CD14-positive monocyte (primary cell): ENCODE measurements at places on chromosomes 11 and 22.

- peak; percentile 98 for DNase-seq
Observed at GRCh38 chr11:35030716-35031213, 108.2 kb upstream of the CD44 start.

- no peak for DNase-seq
Observed at GRCh38 chr11:115390441-115390840, 113.8 kb downstream of the CADM1 start.

- DNase-seq, result no peak
Observed at GRCh38 chr11:69411257-69411924, 70.1 kb upstream of the LINC01488 start.

GRCh38 chr22:40273319-40273718 is 73.0 kb upstream of the ADSL start:
- no peak for DNase-seq

- DNase-seq, result no peak
Observed at GRCh38 chr22:21568347-21569075, 997 bp downstream of the UBE2L3 start.

DNA sequence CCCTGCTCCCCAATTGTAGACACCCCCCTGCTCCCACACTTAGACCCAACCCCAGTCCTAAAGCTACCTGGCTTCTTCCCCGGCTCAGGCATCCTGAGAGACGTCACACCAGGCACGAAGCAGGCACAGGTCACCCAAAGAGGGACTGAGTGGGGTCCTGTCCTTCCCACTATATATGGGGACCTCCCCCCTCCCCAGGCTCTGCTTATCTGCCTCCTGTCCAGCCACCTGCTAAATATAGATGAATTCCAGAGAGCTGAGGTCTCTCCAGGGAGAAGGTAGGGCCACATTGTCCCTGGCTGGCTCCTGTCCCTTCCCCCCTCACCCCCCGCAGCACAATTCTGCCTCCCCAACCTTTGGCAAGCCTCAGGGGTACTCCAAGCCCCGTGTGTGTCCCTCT is at the start of gene MYBPC3:
MYBPC3 (minus strand) TSS at position 147 of the 400 bp plus-strand sequence; CDS start at position 92, 55 bp downstream.
- no peak for DNase-seq

GRCh38 chr11:115627666-115628460 is 123.6 kb upstream of the CADM1 start:
- DNase-seq, result no peak

GRCh38 chr11:67030976-67031375 is 8.0 kb downstream of the SYT12 start:
- DNase-seq, result no peak

GRCh38 chr11:16280256-16280682 is 76.1 kb downstream of the SOX6 start:
- no peak for DNase-seq

- peak; percentile 45 for DNase-seq
Observed at GRCh38 chr11:2837096-2837601, 48.4 kb downstream of the CDKN1C start.

DNA sequence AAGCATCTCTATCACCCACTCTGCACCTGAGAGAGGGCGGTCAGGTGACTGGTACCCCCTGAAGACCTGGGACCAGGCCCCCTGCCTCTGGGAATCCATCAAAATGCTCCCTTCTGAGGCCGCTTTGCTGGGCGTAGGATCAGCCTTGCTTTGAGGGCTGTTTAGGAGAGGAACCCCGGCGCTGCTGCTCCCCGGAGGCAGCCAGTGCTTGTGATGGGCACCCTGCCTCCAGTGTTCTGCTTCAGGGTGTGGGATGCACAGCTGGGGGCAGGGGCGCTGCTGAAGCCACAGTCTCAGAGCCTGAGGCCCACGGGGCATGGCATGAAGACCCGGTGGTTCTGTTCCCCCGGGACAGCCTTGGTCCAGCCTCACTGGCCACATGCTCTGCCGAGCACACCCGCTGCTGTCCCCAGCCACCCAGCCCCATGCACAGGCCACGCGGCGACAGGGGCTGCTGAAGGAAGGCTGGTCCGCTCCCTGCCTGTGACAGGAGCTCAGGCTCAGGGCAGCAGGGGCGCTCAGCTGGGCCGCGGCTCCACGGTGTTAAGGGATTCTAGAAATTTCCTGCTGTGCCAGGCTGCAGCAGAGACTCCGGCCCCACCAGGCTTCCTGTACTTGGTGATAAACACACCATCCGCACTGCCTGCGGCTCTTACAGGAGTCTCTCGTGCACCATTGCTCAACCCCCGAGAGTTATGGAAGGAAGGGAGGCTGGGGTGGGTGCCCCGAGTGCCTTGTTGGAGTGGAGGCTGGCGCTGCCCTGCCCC is 91.0 kb downstream of the KCNQ1 start:
- no peak for DNase-seq

GRCh38 chr11:121961321-121961801 is 154.7 kb downstream of the BLID start:
- no peak for DNase-seq

DNA sequence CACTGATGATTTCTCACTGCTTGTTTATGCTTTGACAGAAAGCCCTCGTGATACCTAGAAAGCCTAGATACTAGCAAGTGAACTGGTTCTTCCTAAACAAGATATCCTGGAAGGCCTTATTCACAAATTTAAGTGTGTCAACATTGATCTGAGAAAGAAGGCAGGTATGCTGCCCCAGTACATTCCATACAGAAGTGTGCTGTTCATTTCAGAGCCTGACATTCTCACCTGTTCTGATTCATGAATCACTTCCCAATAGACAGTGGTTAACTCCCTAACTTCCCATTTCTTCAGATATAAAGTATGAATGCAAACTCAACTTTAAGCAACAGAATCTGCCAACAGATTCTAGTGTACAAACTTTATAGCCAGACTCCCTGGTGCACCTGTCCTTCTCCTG is 15.5 kb upstream of the RASSF10 start:
- DNase-seq, result no peak

DNA sequence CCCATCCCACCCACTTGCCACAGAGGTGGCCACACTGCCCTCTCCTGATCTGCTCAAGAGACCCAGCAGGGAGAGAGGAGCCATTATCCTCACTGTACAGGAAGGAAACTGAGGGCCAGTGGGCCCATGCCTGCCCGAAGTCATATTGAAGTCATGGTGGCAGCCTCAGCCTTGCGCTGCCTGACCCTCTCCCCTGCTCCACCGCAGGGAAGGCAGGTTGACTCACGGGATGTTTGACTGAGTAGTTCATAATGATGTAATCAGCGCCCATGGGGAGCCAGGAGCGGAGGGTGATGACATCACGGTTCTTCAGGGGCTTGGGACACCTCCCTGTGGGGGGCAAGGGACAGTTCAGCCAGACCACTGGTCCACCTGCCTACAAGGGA is 6.1 kb upstream of the ARAP1 start:
- peak; percentile 59 for DNase-seq

DNA sequence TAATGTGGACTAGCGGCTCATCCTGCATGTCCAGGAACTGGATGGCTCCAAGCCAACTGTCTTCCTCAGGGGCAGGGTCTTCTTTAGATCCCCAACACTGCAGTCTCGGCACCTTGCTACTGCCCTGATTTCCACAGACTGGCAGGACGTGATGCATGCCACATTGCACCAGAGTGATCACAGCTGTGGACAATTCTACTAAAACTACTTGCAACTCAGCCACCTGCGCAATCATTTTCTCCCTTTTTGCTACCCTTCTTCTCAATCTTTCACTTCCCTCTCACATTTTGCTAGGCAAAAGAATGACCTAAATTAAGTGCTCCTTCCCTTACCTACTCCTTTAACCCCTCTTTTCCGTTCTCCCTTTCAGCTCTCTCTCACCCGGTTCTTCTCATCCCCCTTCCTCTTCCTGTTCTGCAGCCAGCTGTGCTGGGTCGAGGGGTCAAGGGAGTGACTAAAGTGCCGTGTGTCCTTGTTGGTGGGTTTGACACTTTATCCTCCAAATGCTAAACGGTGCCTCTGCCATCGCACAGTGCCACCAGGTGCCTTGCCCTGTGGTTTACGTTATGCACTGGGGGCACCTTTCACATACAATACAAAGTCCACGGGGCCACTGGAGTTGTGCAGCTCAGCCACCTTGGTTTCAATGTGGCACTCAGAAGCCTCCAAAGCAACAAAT is 11.5 kb upstream of the PEX26 start:
- DNase-seq, result no peak

DNA sequence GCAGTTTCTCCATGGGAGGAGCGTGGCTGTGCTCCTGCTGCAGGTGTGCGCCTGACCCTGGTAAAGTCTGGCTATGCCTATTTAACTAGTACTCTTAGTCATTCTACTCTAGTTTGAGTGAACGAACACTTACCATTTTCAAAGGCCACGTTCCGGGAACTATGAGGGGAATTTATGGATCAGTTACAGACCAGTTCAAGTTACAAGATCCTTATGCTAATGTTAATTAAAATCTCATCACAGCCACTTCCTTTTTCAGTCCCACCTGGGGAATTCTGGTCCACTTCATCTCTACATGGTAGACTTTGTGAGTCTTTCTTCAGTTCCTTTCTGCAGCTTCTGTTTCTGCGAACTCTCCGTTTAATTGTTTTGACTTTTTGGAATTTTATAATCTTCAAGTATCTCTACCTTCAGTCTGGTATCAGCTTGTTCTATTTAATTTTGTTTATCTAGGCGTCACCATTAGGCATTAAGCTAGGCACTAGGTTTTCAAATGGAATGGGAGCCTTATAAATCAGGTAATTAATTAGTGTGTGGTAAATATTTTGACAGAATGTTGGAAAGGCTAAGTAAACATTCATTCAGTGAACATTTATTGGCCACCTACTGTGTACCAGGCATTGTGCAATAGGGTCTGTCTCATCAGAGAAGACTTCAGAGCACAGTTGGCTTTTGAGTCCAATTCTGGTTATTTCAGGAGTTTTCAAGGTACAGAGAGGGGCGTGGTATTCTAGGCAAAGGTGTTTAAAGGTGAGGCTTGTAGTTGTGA is 78.9 kb downstream of the GRK3 start:
- DNase-seq, result no peak

DNA sequence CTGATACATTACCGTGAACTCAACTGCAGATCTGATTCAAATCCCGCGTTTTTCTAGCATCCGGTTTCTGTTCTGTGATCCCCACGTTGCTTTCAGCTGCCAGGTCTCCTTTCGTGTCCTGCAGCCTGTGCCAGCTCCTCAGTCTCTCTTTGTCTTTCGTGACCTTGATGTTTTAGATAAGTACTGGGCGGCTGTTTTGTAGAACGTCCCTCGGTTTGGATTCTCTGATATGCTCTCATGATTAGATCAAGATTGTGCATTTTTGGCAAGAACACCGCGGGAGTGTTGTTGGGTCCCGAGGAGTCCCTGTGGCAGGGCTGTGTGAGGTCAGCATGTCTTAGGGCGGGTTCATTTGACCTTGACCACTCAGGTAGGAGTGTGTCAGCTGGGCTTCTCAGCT is 38.6 kb downstream of the KCNQ1 start:
- DNase-seq, result no peak

GRCh38 chr11:86787656-86788055 is 12.7 kb upstream of the PRSS23 start:
- DNase-seq, result no peak

- no peak for DNase-seq
Observed at GRCh38 chr11:45930951-45931570, 8.6 kb downstream of the LARGE2 start.

DNA sequence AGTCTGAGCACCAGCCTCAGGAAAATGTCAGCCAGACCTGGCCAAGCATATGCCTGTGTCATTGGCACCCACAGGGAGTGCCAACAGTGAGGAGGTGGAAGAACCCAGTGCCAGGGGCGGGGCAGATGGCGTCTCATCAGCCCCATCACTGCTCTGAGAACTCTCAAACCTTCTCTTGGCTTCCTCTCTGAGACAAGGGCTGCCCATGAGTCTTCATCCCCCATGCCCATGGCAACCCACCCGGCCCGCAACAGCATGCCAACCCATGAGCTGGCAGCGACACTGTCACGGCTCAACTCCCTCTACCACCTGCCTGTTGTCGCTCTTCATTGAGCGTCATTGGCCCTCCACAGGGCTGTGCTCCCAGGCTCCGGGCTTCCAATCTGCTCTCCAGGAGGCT is 340.5 kb downstream of the BUD13 start:
- DNase-seq, result no peak

DNA sequence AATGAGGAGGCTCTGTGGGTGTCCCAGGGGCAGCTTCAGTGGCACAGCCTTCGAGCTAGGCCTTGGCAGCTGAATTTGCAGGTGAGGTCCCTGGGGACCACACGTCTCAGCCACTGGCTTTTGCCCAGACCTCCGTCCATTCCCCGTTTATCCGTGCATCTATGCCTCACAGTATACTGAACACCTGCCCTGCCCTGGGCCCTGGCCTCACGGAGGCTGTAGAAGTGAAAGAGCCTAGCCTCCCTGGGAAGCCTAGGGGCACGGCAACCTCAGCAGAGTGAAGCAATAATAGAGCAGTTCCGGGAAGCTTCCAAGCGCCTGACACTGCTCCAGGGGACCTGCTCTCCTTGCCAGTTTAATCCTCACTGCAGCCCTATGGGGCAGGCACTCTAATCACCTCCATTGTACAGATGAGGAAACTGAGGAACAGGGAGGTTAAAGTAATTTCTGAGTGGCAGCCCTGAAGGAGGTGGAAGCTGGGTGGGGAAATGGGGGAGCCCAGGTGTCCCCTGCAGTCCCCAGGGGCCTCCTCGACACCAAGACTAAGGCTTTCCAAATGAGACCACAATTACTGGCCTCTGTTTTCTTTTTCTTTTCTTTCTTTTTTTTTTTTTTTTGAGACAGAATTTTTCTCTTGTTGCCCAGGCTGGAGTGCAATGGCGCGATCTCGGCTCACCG is 2.7 kb upstream of the NFAM1 start:
- peak; percentile 37 for DNase-seq

GRCh38 chr11:69669486-69669885 is 5.7 kb downstream of the LTO1 start:
- DNase-seq, result no peak

- DNase-seq, result no peak
Observed at GRCh38 chr11:132447761-132448160, 1077.3 kb downstream of the NTM start.

- DNase-seq, result no peak
Observed at GRCh38 chr22:19799322-19800190, 39.0 kb downstream of the TBX1 start.

- no peak for DNase-seq
Observed at GRCh38 chr22:35528927-35529326, 11.7 kb upstream of the RASD2 start.

DNA sequence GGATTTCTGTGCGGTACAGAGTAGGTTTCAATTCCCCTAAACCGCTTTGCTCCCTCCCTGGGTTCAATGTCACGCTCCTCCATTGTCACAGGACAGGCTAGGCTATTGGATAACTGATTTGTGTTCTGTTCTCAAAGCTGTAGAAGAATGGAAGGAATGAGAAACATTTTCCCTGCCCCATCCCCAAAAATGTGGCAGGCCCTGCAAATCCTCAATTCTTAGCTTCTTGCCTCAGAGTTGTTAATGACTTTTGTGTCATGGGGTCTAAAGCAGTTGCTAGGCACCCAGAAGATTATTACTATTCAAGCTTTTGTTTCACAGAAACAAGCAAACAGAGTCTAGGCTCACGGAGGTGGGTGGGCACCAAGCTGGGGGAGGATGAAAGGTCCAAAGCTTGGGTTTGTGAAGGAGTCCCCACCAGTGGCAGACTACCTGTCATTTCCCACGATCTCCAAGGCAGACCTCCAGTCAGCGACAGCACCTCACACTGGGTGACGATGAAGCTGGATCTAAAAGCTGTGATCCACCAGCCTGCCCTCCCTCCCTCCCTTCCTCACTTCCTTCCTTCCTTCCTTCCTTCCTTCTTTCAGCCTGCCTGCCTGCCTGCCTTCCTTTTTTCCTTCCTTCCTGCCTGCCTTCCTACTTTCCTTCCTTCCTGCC is 1080.2 kb downstream of the OPCML start:
- DNase-seq, result no peak
